ENCODE measurements at places on chromosomes 3 and 15.

GRCh38 chr15:94917068-94917467 lies 685.7 kb downstream of the MCTP2 start:
- no peak for DNase-seq

DNA sequence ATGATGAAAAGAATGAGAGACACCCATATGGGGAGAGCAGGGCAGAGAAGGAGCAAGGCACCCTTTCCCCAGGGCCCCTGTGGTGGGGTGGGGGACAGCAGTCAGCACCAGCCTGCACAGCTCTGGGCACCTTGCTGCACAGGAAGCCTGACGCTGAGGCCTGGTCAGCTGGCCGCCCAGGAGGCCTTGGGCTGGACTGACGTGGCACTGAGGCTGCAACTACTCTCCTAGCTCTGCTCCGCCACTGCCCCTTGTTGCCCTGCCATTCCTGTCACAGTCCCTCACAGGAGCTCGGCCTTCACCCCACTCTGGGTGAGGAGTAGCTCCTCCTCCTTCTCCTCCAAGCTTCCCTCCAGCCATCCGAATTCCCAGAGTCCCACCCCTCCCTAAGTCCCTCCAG lies 99.7 kb downstream of the CPN2 start:
- DNase-seq = no peak

- no peak for DNase-seq
These were observed 107.9 kb downstream of the DNAH12 start for GRCh38 chr3:57436195-57436761.

GRCh38 chr15:77514641-77515402 lies 94.1 kb downstream of the HMG20A start:
- peak; percentile 61 for DNase-seq

DNA sequence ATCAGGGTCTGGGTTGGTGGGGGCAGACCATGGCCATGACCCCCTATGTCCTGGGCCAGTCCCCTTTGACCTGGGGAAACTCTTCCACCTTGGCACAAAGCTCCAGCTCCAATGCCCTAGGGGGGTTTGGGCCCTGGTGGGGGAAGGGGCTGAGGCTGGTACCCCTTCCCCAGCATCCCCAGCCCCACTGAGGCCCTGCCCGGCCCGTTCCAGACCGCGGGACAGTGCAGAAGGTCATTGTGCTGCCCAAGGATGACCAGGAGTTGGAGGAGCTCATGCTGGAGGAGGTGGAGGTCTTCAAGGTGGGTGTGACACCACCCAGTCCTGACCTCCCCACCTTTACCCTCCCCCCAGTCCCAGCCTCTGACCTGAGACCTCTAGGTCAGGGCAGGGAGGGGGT lies 6.2 kb upstream of the GNAT1 start:
- DNase-seq = no peak

GRCh38 chr3:33722191-33722590 lies 4.1 kb upstream of the CLASP2 start:
- DNase-seq = no peak

DNA sequence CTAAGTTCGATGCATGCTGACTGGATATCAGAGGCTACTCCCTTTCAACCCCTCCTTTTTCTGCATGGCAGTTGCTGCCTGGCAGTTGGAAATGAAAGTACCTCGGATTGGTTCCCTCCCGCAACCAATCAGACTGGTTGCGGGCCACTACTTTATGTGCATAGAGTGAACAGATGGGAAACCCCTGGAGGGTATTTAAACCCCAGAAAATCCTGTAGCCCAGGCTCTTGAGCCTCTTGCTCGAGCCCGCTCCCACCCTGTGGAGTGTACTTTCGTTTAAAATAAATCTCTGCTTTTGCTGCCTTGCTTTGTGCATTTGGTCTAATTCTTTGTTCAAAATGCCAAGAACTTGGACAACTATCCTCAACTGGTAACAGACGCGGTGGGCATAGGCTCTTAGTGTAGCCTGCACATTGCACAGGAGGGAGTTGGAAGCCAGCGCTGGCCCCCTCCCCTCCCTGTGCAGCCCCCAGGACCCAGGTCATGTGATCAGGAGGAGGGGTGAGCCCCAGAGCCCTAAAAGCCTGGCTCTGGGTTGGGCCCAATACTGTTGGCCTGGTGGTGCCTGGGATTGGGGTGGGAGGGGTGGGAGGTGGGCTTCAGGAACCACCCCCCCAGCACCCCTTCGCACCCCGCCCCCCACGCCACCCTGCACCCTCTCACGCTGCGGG lies 26.8 kb downstream of the RHCG start:
- no peak for DNase-seq
